T-helper 9 cell (primary cell): ENCODE measurements at places on chromosomes 7 and 10.

- no peak for DNase-seq
Measured at GRCh38 chr7:22001345-22002004, 55.8 kb upstream of the CDCA7L start.

DNA sequence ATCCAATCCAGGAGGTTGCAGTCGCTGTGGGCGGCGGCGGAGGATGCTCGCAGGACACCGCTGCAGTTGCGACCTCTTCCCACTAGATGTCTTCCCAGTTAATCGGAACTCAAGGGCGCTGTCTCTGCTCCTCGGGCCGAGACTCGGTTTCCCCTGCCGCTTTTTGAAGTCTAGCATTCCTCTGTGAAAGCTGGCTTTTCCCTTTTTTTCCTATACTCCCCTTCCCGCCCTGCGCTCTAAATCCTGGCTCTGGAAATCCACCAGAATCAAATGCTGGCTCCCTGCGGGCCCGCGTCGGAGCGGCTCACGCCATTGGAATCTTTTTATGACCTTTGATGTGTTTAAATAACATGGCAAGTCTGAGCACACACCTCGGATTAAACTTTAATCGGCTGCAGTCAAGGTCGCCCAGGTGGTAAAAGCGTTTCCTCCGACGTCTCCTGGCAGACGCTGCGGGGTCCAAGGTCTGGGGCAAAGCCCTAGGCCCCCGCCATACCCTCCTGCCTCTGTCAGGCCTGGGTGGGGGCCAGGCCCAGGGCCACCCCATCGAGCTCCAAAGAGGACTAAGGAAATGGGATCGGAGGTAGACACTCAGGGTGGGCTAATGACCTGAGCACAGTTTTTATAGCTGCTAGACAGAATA lies 10.7 kb upstream of the HOXA13 start:
- DNase-seq, result no peak

DNA sequence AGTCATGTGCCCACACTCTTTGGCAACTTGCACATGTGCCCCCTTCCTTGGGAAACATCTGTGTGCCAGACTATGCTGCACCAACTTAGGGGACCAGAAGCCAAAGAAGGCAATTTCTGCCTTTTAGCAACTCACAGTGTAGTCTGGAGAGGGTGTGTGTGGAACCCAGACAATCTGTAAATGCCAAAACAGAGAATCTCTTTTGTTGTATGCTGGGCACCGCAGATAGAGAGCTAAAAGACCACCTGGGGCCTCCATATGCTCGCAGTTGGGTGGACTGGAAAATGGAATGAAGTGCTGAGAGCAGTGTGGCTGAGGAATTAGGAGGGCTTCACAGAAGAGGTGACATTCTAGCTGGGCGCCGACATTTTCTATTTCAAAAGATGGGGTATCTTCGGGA lies 26.4 kb downstream of the UBTD1 start:
- no peak for DNase-seq

DNA sequence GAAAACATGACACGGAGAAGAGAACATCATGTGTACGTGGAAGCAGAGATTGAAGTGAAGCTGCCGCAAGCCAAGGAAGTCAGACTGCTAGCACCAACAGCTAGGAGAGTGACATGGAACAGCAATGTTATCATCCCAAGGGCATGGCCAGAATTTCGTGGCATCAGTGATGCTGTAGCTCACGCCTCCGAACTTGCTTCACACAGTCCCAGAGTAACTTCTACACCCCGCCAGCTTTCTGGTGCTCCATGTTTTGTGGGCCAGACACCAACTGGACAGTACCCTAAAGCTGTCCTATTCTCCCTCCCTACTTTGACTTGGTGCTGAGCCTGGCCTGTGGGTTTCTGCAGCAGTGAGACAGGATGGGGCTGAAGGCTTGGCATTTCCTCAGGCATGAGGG lies 33.0 kb upstream of the EMX2 start:
- DNase-seq, result no peak

GRCh38 chr7:94615666-94616065 lies 40.3 kb downstream of the SGCE start:
- DNase-seq, result no peak

DNA sequence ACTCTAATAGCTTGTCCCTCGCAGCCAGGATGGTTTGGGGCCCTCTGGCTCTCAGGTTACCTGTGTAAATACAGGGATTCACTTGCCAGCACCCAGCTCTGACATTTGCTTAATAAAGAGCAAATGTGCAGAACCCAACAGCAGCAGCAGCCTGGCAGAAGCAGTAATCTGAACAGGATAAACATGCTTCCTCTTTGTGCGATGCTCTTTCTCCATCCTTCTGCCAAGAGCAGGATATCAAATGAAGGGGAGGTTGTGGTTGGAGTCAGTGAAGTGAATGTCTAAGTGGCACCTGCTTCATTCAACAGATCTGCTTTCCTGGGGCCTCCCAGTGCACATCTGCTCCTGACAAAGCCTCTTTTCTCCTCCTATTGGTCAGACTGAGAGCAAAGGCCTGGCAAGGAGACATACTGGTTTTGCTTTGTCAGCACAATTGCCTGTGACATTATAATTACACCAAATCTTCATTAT lies 130.3 kb downstream of the NRF1 start:
- DNase-seq, result no peak

GRCh38 chr10:104318326-104318725 lies 19.9 kb downstream of the ITPRIP start:
- no peak for DNase-seq

DNA sequence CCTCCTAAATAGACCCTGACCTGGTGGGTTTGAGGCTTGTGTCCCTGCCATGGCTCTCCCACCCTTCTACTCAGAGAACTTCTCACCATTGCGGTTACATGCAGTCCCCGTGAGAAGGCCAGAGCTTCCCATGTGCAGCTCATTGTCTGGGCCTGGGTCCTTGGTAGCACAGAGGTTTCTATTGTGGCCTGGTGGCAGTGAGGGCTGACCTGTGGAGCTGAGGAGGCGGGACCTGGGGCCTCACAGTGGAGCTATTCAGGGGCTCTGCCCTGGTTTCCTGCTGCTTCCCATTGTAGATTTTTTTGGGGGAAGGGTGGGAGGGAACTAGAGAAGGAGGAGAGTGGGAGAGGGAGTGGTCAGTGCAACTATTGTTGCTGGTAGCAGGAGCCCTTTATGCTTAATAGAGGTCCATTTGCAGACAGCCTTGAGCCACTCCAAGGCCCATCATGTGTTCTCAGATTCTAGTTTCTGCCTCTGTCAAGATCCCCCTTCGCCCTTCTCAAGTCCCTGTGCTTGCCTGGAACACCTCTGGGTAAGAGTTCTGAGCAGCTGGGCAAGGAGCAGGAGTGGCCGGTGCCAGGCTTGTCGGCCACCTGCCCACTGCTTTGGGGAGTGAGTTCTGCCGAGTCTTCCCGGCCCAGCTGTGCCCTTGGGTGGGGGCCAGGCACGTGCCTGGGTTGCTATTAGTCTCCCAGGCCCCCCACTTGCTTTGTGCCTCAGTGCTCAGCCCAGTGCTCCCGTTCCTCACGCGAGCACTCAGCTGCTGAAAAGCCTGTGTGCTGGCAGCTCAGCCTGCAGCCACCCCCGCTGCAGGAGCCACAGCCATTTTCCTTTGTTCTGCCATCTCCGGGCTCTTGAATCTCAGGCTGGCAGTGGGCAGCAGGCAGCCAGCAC lies 10.7 kb downstream of the TSPAN14 start:
- DNase-seq, result no peak

DNA sequence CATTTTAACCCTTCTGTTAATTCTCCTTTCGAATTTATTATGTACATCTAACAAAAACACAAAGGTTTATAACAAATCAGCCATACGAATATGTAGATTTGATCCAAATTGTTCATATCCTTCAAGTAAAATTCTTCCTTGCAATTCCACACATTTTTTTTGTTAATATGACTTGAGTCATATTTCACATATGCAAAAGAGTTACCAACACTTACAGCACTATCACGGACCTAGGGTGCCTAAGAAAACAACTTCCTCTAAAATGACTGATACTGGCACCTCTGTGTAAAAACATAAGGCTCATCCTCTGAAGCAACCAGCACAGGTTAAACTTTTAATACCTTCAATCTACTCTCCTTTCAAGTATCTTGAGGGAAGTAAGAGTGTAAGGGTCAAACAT lies 451.8 kb downstream of the SEMA3D start:
- no peak for DNase-seq

- DNase-seq, result no peak
Measured at GRCh38 chr10:33273295-33274002, 61.0 kb downstream of the NRP1 start.

DNA sequence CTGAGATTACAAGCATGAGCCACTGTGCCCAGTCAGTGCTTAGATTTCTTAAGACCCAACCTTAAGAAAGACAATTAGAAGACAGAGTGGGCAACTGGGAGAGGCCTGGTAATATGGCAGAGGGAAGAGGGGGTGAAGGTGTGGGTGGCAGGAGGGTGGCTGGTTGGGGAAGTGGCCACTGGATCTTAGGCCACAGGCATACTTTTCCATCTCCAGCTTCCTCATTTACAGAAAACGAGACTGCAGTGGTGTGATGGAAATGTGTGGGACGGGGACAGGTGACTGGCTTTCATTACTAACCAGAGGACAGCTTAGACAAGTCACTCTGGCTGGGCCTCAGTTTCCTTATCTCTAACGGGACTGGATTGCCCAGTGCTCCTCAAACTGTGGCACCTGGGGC lies 1.0 kb upstream of the FFAR4 start:
- no peak for DNase-seq

DNA sequence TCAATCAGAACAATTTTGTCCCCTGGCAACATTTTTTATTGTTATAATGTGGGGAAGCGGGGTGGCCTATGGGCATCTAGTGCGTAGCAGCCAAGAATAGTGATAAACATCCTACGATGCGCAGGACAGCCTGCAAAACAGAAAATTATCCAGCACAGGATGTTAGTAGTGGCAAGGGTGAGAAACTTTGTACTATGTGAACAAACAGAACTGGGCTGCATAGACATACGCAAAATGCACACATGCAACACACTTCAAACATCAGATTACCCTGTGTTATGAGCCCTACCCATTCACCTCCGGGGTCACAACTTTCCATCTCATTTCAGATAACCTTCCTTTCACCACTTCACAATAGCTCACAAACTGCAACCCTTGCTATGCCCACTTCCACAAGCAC lies 3.1 kb downstream of the ZNF786 start:
- no peak for DNase-seq

GRCh38 chr7:18302097-18302496 lies 193.5 kb upstream of the HDAC9 start:
- no peak for DNase-seq

- DNase-seq, result no peak
Measured at GRCh38 chr10:60518745-60519144, 129.1 kb upstream of the ANK3 start.

- no peak for DNase-seq
Measured at GRCh38 chr7:114392686-114393085, 21.9 kb upstream of the FOXP2 start.

DNA sequence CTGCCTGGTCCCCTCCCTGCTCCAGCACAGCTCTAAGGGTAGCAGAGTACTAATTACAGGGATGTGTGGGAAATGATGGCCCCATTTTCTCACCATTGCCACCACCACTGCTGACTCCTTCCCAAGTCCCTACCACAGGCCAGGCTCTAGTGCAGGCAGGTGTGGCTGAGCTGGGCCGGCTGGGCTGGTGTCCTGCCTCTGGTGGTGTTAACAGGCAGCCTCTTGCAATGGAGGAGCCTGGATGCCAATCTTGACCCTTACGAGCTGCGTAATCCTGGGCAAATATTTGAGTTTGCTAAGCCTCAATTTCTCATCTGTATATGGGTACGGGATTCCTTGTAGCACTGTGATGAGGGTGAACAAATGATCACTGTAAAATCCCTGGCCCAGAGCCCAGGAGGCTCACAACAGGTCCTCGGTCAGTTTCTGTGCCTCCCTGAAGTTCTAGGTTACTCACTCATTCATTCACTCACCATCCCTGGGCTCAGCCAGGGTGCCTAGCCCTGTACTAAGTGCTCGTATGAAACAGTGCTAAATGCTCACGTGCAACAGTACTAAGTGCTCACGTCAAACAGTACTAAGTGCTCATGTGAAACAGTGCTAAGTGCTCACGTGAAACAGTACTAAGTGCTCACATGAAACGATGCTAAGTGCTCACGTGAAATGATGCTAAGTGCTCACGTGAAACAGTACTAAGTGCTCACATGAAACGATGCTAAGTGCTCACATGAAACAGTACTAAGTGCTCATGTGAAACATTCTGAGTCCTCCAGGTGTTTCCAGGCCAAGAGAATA lies 2.3 kb upstream of the FZD9 start:
- DNase-seq, result no peak

GRCh38 chr7:52085610-52086009 lies 769.0 kb upstream of the COBL start:
- no peak for DNase-seq

DNA sequence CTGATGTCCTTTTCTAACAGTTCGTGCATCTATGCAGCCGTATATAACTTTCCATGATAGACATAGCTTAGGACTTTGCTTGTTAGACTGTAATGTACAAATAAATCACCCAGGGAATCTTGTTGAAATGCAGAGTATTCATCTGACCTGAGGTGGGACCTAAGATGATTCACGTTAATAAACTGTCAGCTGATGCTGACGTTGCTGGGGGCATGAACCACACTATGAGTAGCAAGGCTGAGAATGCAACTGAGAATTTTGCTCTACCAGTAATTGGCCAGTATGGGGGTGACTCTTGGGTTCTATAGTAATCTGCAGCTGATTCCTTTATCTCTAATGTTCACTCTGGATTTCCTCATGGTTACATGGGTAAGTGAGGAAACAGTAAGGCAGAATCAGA lies 130.1 kb upstream of the MALRD1 start:
- DNase-seq, result no peak
